Breast epithelium (tissue), 4 donors: ENCODE measurements at places on chromosomes 1 and 21. TPM values are rescaled to one million over a fixed set of nuclear protein-coding genes. Genes with fewer than 3 reads are reported as not detected.
A peak's percentile ranks its signal among the peaks of the same experiment; 100 is the strongest.

GRCh38 chr21:39061766-39062165 is 121.5 kb downstream of the PSMG1 start:
- H3K36me3 ChIP-seq = no peaks in the 10 kb centered on the region
- no peaks in the 10 kb centered on the region for H3K4me1 ChIP-seq
- no peak overlapping the region for H3K27ac ChIP-seq
- no peak for DNase-seq
- no peaks in the 10 kb centered on the region for H3K27me3 ChIP-seq

SH3BGRL3 gene
- 55.7 TPM for total RNA-seq

GRCh38 chr1:91623020-91623419 is 122.4 kb downstream of the CDC7 start:
- no peaks in the 10 kb centered on the region for H3K36me3 ChIP-seq
- H3K4me3 ChIP-seq = no peak overlapping the region
- H3K27ac ChIP-seq = peak overlapping the region; percentile 50
- H3K4me1 ChIP-seq = no peaks in the 10 kb centered on the region
- no peak for DNase-seq

GRCh38 chr21:41877901-41878830 is 978 bp downstream of the PRDM15 start:
- no peaks in the 10 kb centered on the region for H3K27me3 ChIP-seq
- H3K4me1 ChIP-seq = no peaks in the 10 kb centered on the region
- no peak for DNase-seq

GRCh38 chr1:160777486-160778089 is 18.4 kb upstream of the LY9 start:
- no peak overlapping the region for H3K4me3 ChIP-seq
- no peaks in the 10 kb centered on the region for H3K36me3 ChIP-seq
- no peaks in the 10 kb centered on the region for H3K4me1 ChIP-seq
- no peak for DNase-seq

DNA sequence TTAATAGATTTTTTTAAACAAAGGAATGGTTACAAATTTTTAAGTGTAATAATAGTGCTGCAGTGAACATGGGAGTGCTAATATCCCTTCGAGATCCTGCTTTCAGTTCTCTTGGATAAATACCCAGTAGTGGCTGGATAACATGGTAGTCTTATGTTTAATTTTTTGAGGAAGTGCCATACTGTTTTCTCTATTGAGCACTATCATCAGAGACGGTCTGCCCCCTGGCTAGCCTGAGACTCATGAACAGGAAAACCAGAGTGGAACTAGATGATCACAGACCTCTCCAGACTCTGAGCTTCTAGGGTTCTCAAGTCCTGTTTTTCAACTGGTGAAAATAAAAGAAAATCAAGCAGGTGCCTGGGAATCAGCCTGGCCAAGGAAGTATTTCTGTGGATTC is 97.3 kb upstream of the MARK1 start:
- no peak overlapping the region for H3K27ac ChIP-seq
- no peaks in the 10 kb centered on the region for H3K36me3 ChIP-seq
- H3K4me1 ChIP-seq = no peaks in the 10 kb centered on the region
- no peak for DNase-seq

GRCh38 chr1:36297062-36297461 is 9.1 kb upstream of the SH3D21 start:
- DNase-seq = peak; percentile 28
- H3K27me3 ChIP-seq = no peaks in the 10 kb centered on the region
- no peaks in the 10 kb centered on the region for H3K4me1 ChIP-seq

DIO1 gene
- 0.59 TPM for total RNA-seq

GSTM5 gene
- total RNA-seq = 1.8 TPM

GRCh38 chr1:246187834-246188372 is 319.2 kb downstream of the SMYD3 start:
- no peaks in the 10 kb centered on the region for H3K27me3 ChIP-seq
- H3K4me1 ChIP-seq = no peaks in the 10 kb centered on the region
- H3K36me3 ChIP-seq = no peaks in the 10 kb centered on the region
- no peak overlapping the region for H3K4me3 ChIP-seq

DNA sequence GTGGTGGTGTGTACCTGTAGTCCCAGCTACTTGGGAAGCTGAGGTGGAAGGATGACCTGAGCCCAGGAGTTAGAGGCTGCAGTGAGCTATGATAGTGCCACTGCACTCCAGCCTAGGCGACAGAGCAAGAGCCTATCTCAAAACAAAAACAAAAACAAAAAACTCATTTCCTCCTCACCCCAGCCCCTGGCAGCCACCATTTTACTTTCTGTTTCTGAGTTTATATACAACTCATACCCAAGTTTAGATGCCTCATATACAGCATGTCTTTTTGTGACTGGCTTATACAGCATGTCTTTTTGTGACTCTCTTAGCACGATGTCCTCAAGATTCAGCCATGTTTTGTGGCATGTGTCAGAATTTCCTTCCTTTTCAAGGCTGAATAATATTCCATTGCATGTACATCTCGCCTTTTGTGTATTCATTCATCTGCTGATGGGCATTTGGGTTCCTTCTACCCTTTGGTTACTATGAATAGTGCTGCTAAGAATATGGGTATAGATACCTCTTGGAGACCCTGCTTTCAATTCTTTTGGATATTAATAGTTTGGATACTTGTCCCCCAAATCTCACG is 14.7 kb downstream of the COA7 start:
- no peak overlapping the region for H3K4me3 ChIP-seq
- no peaks in the 10 kb centered on the region for H3K27me3 ChIP-seq
- DNase-seq = no peak
- H3K36me3 ChIP-seq = no peaks in the 10 kb centered on the region

- peaks cover 13% of the 10 kb centered on the region for H3K4me1 ChIP-seq
- H3K27me3 ChIP-seq = no peaks in the 10 kb centered on the region
- H3K36me3 ChIP-seq = no peaks in the 10 kb centered on the region
- peak overlapping the region; percentile 88 for H3K27ac ChIP-seq
Measured at GRCh38 chr1:99662539-99663080, 16.7 kb downstream of the PALMD start.

DNA sequence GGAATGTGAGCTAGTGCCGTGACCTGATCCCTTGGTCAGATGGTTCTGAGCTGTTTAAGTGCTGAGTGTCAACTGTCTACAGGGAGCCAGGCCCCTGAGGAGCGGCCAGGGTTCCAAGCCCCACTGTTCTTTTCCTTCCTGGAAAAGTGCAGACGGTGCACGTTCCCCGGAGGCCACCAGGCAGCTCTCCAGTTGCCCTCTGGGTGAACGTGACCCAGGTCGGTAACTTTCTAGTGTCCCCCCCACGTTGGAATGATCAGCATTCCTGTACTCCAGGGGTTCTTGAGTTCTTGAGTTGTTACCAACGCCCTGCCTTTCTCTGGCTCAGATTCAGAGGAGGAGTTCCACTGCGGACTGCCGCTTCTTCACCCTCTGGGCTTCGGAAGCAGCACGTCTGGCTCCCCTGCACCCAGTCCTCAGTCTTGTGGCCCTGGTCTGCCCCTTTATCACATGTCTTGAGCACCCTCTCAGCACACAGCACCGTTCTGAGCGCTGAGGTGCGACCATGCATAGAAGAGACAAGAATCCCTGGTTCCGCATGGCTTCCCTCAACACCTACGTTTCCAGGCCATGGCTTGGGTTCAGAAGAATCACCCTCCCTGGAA is 131.5 kb downstream of the DHRS3 start:
- no peak overlapping the region for H3K4me3 ChIP-seq
- no peak for DNase-seq
- H3K36me3 ChIP-seq = no peaks in the 10 kb centered on the region
- no peaks in the 10 kb centered on the region for H3K27me3 ChIP-seq
- H3K4me1 ChIP-seq = peaks cover 6% of the 10 kb centered on the region

GRCh38 chr1:91708691-91709090 is 177.3 kb downstream of the TGFBR3 start:
- H3K4me1 ChIP-seq = no peaks in the 10 kb centered on the region
- H3K27ac ChIP-seq = no peak overlapping the region
- DNase-seq = no peak
- no peak overlapping the region for H3K4me3 ChIP-seq
- H3K36me3 ChIP-seq = no peaks in the 10 kb centered on the region

DNA sequence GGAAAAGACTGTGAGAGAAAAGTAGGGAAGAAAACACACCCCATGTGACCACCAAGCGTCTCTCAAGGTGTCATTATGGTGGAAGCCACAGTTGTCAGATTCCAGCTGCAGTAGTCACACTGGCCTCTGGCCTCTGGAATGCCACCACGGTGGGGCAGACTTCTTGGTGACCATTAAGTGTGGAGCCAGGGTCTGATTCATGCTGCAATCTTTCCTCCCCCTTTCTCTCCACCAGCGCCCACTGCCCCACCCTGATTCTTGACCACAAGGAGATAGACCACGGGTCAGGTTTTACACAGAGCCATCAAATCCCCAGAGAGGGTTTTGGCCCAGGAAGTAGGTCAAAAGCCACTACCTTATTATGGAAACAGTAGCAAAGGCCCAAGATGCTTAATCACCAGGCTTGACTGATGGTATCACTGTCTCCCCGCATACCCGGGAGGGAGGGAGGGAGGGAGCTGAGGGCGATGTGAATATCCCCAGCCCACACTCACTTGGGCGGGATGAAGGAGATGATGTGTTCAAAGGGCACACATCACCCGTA is 52.7 kb upstream of the GRHL3 start:
- no peaks in the 10 kb centered on the region for H3K36me3 ChIP-seq
- no peaks in the 10 kb centered on the region for H3K4me1 ChIP-seq
- DNase-seq = no peak
- H3K27me3 ChIP-seq = no peaks in the 10 kb centered on the region
- H3K4me3 ChIP-seq = no peak overlapping the region
- H3K27ac ChIP-seq = no peak overlapping the region

DNA sequence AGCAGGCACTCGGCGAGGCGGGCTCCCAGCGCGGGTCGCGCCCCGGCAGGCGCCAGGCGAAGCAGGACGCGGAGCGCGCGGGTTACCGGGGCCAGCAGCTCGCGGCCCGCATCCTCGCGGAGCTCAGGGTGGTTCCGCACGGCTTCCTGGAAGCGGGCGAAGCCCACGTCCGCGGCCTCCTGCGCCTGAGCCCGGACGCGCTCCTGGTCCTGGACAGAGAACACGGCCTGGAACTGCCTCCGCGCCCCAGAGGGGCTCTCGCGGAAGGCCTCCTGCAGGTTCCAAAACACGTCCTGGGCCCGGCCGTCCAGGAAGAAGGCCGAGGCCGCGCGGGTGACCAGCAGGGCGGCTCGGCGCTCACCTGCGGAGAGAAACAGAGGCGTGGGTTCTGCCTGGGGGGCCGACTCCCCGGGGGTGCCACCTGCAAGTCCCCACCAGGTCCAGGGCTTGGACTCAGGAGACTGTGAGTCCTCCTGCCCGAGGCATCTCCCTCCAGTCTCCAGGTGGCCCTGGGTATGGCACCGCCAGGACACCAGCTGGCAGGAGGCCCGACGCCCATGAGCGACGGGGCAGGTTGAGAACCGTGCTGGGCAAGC is 11.4 kb downstream of the TTC34 start:
- H3K36me3 ChIP-seq = no peaks in the 10 kb centered on the region
- no peaks in the 10 kb centered on the region for H3K4me1 ChIP-seq
- no peak overlapping the region for H3K27ac ChIP-seq
- no peak overlapping the region for H3K4me3 ChIP-seq
- peak; percentile 35 for DNase-seq

DNA sequence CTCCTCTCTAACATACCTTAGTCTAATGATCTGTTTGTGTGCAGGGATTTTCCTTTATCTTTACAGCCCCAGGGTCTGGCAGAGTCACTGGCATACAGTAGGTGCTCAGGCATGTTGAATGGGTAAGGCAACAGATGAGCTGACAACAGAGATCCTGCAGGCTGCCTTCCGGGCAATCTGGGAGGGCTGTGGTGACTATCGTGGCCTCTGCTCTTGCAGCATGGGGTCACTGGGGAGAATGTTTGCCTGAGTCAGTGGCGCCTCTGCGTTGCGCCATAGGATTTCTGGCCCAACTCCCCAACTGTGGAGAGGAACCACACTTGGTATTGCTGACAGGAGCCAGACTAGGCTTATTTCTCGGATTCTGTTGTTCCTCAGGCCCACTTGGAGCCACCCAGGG is 93.8 kb downstream of the LAMC2 start:
- no peaks in the 10 kb centered on the region for H3K36me3 ChIP-seq
- H3K4me1 ChIP-seq = peaks cover 4% of the 10 kb centered on the region
- H3K4me3 ChIP-seq = no peak overlapping the region
- H3K27me3 ChIP-seq = no peaks in the 10 kb centered on the region
- peak overlapping the region; percentile 52 for H3K27ac ChIP-seq

CCDC27 gene
- not detected for total RNA-seq

GPR25 gene
- total RNA-seq = not detected

FMO4 gene
- total RNA-seq = 20.3 TPM

ESPN gene
- total RNA-seq = 10.8 TPM

GRCh38 chr1:182624577-182624976 is 20.4 kb upstream of the RGS16 start:
- no peak for DNase-seq
- no peaks in the 10 kb centered on the region for H3K27me3 ChIP-seq

DNA sequence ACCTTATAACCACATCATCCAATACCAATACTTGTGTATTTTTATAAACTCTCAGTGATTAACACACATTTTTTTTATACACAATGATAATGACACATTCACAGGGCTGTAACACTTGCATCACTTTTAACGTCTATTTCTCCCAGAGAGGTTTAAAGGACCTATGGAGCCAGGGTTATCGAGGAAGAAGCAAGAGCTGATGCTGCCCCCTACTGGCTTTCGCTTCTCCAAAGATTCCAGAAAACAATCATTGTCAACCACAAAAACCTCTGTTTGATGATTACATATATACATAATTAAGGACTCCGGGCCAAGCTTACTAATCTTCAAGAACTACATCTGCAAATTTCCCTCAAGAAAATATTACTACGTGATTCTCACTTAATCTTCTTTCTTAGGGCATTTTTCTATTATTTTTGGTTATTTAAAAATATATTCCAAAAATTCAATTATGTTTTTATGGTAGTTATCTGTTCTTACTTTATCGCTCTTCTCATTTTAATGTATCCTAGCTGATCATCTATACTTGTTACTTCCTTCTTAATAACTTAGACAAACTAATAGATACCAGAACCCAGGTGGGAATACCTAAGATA is 214.5 kb downstream of the VAV3 start:
- H3K27ac ChIP-seq = no peak overlapping the region
- no peak for DNase-seq
- H3K4me3 ChIP-seq = no peak overlapping the region
- no peaks in the 10 kb centered on the region for H3K4me1 ChIP-seq
- H3K27me3 ChIP-seq = no peaks in the 10 kb centered on the region

GRCh38 chr1:85801520-85801919 is 93.3 kb upstream of the ZNHIT6 start:
- no peaks in the 10 kb centered on the region for H3K4me1 ChIP-seq
- H3K4me3 ChIP-seq = no peak overlapping the region
- no peak for DNase-seq
- no peaks in the 10 kb centered on the region for H3K27me3 ChIP-seq
- H3K27ac ChIP-seq = no peak overlapping the region
